ENCODE measurements at places on chromosomes 3 and 15. TPM values are rescaled to one million over a fixed set of nuclear protein-coding genes. Genes with fewer than 3 reads are reported as not detected.

PDZRN3 gene
- total RNA-seq = 59.3 TPM

GRCh38 chr15:100849021-100849854, 30.4 kb upstream of the ALDH1A3 start:
- no peak for DNase-seq

PLCL2 gene
- total RNA-seq = 128 TPM

TGM4 gene
- not detected for total RNA-seq

- DNase-seq = no peak
These were observed 59.0 kb downstream of the CHCHD6 start for GRCh38 chr3:126763035-126763434.

- no peak for DNase-seq
These were observed 73.3 kb upstream of the ICE2 start for GRCh38 chr15:60552224-60552623.

GRCh38 chr3:36868614-36869436, 76.0 kb downstream of the TRANK1 start:
- peak; percentile 8 for DNase-seq

DNA sequence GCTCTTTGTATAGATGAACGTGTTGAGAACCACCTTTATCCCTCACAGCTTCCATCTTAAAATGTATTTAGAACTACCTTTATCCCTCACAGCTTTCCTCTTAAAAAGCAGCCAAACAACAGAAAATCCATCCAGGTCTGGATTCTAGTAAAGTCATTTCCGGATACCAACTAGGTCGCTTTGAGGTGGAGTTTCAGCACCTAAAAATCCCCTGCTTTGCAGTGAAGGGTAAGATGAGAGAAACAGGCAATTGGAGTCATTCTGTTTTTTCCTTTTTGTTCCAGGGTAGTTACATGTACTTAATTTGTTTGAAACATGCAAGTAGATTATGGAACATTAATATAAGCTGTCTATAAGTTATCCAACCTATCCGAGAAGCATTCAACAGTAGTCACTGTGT, 192.0 kb downstream of the UBE2E2 start:
- no peak for DNase-seq

WDR93 gene
- 0.31 TPM for total RNA-seq

GRCh38 chr15:68151277-68151676, 53.9 kb downstream of the CALML4 start:
- no peak for DNase-seq

DNA sequence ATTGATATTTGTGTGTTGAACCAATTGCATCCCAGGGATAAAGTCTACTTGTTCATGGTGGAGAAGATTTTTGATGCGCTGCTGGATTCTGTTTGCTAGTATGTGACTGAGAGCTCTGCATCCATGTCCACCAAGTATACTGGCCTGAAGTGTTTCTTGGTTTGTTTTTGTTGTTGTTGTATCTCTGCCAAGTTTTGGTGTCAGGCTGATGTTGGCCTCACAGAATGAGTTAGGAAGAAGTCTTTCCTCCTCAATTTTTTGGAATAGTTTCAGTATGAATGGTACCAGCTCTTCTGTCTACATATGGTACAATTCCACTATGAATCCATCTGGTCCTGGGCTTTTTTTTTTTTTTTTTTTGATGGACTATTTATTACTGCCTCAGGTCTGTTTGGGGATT, 50.9 kb upstream of the OSTN start:
- no peak for DNase-seq

- no peak for DNase-seq
These were observed 2.0 kb downstream of the FOXP1 start for GRCh38 chr3:71581457-71582035.

C2CD4B gene
- 0.94 TPM for total RNA-seq

DNA sequence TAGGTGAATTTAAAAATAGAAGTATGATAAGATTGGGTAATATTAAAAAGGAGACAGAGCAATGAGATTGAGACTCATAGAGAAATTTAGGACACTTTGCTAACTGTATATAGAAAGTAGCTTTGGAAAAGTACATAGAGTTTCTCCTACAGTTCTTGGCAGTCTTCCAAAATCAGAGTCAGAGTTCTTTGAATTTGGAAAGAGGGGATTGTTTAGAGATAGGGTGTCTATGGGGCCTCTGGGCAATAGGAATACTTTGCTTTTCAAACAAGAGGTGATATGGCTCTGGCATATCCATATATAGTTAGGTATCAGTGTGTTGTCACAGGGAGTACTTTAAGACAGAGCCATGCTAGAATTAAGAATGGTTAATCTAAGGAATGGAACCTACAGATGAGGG, 477.1 kb upstream of the KCNMB2 start:
- no peak for DNase-seq

SLCO2A1 gene
- total RNA-seq = 0.78 TPM
